Activated CD8-positive, alpha-beta memory T cell treated with anti-CD3 and anti-CD28 coated beads, Interleukin-2, amount 10 ng/mL, durations not matched to agents 7 days and 5 days (primary cell): ENCODE measurements at places on chromosomes 7 and 10.

- no peaks in the 10 kb centered on the region for H3K36me3 ChIP-seq
- peaks cover 3% of the 10 kb centered on the region for H3K27me3 ChIP-seq
- H3K4me3 ChIP-seq: peak overlapping the region; percentile 42
Observed at GRCh38 chr7:134932707-134933370, 53.5 kb upstream of the AGBL3 start.

- H3K4me1 ChIP-seq: peaks cover 41% of the 10 kb centered on the region
- H3K27ac ChIP-seq: peak overlapping the region; percentile 96
- H3K36me3 ChIP-seq: peaks cover 9% of the 10 kb centered on the region
- H3K27me3 ChIP-seq: no peaks in the 10 kb centered on the region
- H3K4me3 ChIP-seq: peak overlapping the region; percentile 31
- DNase-seq: no peak
Observed at GRCh38 chr7:111009526-111010040, 81.3 kb upstream of the LRRN3 start.

GRCh38 chr10:62380016-62380415, 5.8 kb downstream of the ZNF365 start:
- no peaks in the 10 kb centered on the region for H3K36me3 ChIP-seq
- DNase-seq: no peak
- H3K27ac ChIP-seq: no peak overlapping the region
- H3K4me3 ChIP-seq: no peak overlapping the region
- H3K27me3 ChIP-seq: peaks cover 60% of the 10 kb centered on the region
- peaks cover 15% of the 10 kb centered on the region for H3K4me1 ChIP-seq

- H3K27me3 ChIP-seq: no peaks in the 10 kb centered on the region
- H3K36me3 ChIP-seq: peaks cover 3% of the 10 kb centered on the region
- H3K4me1 ChIP-seq: peaks cover 19% of the 10 kb centered on the region
- no peak overlapping the region for H3K27ac ChIP-seq
- no peak for DNase-seq
Observed at GRCh38 chr10:24707445-24707844, 16.2 kb downstream of the ARHGAP21 start.

GRCh38 chr7:124351950-124352349, 319.1 kb upstream of the TMEM229A start:
- H3K36me3 ChIP-seq: no peaks in the 10 kb centered on the region
- DNase-seq: no peak
- H3K27ac ChIP-seq: no peak overlapping the region
- no peaks in the 10 kb centered on the region for H3K27me3 ChIP-seq
- H3K4me3 ChIP-seq: no peak overlapping the region

- no peaks in the 10 kb centered on the region for H3K4me1 ChIP-seq
- peaks cover 2% of the 10 kb centered on the region for H3K27me3 ChIP-seq
- DNase-seq: no peak
Observed at GRCh38 chr7:144936314-144936713, 100.5 kb upstream of the TPK1 start.

- DNase-seq: no peak
- peaks cover 5% of the 10 kb centered on the region for H3K4me1 ChIP-seq
- H3K36me3 ChIP-seq: no peaks in the 10 kb centered on the region
Observed at GRCh38 chr7:148264933-148265557, 325.5 kb upstream of the C7orf33 start.

DNA sequence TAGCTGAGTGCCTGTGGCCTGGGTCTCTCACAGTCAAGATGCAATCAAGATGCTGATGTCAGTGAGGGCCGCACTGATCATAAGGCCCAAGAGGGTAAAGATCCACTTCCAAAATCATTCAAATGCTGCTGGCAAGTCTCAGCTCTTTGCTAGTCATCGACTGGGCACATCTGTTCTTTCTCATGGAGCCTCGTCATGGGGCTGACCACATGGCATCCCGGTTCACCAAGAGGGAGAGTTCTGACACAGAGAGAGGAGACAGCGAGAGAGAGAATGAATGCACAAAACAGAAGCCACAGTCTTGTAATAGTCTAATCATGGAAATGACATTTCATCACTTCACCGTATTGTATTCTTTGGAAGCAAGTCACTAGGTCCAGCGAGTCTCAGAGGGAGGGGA, 1067.5 kb upstream of the C7orf33 start:
- no peak overlapping the region for H3K27ac ChIP-seq
- no peaks in the 10 kb centered on the region for H3K36me3 ChIP-seq
- H3K4me3 ChIP-seq: no peak overlapping the region
- no peak for DNase-seq

DNA sequence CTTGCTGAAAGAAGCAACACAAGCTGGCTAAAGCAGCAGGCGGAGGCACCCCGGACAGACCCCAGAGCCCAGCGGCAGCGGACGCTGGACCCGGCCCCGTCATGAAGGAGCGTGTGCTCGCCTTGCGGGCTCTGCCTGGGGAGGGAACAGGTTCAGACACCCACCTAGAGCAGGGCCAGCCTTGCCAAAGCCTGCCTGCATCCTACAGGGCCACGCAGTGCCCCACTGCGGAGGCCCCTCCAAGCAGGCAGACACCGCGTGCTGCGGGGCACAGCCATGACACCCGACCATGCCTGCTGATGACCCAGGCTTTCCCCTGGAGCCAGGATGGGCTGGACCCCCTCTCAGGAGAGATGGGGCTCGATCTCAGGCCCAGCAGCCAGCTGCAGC, 91.7 kb downstream of the MAD1L1 start:
- H3K27ac ChIP-seq: no peak overlapping the region
- H3K36me3 ChIP-seq: no peaks in the 10 kb centered on the region
- H3K4me3 ChIP-seq: no peak overlapping the region
- H3K4me1 ChIP-seq: peaks cover 9% of the 10 kb centered on the region
- H3K27me3 ChIP-seq: no peaks in the 10 kb centered on the region

DNA sequence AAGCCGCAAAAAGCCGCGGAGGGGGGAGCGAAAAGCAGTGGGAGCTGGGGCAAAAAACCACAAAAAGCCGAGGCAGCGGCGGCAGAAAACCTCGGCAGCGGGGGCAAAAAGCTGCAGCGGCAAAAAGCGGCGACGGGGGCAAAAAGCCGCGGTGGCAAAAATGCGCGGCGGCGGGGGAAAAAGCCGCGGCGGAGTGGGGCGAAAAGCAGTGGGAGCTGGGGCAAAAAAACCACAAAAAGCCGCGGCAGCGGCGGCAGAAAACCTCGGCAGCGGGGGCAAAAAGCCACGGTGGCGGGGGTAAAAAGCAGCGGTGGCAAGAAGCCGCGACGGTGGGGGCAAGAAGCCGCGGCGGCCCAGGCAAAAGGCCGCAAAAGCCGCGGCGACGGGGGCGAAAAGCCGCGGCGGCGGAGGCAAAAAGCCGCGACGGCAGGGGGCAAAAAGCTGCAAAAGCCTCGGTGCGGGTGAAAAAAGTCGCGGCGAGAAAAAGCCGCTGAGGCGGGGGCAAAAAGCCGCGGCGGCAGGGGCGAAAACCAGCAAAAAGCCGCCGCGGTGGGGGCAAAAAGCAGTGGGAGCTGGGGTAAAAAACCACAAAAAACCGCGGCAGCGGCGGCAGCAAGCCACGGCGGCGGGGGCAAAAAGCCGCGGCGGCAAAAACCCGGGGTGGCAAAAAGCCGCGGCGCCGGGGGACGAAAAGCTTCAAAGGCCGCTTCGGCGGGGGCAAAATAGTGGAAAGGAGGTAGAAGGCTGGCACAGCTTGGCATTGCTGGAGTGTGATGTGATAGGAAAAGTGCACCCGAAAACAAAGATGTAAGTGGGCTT, 135.9 kb downstream of the ZNF92 start:
- DNase-seq: no peak
- peaks cover 27% of the 10 kb centered on the region for H3K27me3 ChIP-seq
- H3K36me3 ChIP-seq: peaks cover 5% of the 10 kb centered on the region
- peaks cover 5% of the 10 kb centered on the region for H3K4me1 ChIP-seq
- peak overlapping the region; percentile 61 for H3K4me3 ChIP-seq

GRCh38 chr7:97005183-97006054, at the start of gene DLX6:
TSS of gene DLX6 (plus strand) at chr7:97005553. CDS start at chr7:97005978, 425 bp downstream.
- H3K36me3 ChIP-seq: peaks cover 6% of the 10 kb centered on the region
- DNase-seq: peak; percentile 45
- H3K27ac ChIP-seq: no peak within 1 kb of the TSS
- peak within 1 kb of the TSS; percentile 50 for H3K4me3 ChIP-seq

DNA sequence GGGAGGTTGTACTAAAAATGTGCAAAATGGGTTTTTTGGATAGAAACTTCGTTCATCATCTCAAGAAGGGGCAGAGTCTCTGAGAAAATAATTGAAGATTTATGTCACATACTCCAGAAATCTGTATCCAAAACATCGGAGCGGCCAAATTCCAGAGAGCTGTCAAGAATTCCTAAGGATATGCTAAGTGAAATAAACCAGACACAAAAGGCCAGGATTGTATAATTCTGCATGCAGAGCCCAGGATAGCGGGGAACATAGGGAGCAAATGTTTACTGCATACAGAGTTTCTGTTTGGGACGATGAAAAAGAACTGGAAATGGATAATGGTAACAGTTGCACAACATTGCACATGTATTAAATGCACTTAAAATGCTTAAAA, 224.2 kb upstream of the AUTS2 start:
- H3K4me1 ChIP-seq: no peaks in the 10 kb centered on the region
- no peak for DNase-seq
- no peak overlapping the region for H3K27ac ChIP-seq

- no peaks in the 10 kb centered on the region for H3K27me3 ChIP-seq
- peak overlapping the region; percentile 94 for H3K27ac ChIP-seq
- H3K4me1 ChIP-seq: peaks cover 31% of the 10 kb centered on the region
- peaks cover 20% of the 10 kb centered on the region for H3K36me3 ChIP-seq
- H3K4me3 ChIP-seq: peak overlapping the region; percentile 95
Observed at GRCh38 chr10:78028438-78029268, 662 bp downstream of the POLR3A start.

DNA sequence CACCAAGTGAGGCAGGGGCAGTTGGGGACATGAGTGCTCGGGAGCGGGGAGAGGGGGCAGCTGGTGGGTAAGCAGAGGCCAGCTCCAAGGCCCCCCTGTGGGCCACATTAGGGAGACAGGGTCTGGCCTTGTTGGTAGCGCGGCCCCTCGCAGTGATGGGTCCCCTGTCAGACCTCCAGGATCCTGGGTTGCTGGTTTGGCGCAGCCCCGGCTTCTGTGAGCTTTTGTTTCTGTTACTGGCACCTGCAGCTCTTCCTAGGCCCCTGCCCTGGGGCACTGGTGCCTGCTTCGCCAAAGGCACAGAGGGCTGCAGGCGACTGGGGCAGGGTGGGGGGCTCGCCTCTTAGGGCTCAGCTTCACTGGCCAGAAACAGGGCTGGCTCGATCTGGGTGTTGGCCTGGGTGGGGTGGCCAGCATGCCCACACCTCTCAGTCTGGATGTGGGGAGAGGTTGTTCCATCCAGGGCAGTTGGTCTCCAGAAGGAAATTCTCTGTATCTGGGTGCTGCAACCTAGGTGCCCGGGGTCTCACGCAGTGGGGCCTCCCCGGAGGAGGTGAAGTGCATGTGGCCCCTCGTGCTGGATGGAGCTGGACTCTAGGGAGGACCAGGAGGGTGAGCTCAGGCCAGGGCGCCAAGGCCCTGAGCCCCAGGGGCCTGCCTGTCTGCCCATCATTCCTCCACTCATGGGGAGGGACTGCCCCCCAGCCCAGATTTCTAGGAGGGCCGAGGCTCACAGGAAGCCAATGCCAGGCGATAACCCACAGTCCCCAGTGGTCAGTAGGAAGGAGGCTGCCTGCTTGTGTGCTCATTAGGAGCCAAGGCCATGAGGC, 138.6 kb downstream of the LHPP start:
- no peak overlapping the region for H3K27ac ChIP-seq
- DNase-seq: no peak
- no peaks in the 10 kb centered on the region for H3K4me1 ChIP-seq
- no peak overlapping the region for H3K4me3 ChIP-seq
- no peaks in the 10 kb centered on the region for H3K27me3 ChIP-seq

- H3K27ac ChIP-seq: no peak overlapping the region
- no peak for DNase-seq
- peaks cover 16% of the 10 kb centered on the region for H3K27me3 ChIP-seq
- H3K4me3 ChIP-seq: no peak overlapping the region
- no peaks in the 10 kb centered on the region for H3K4me1 ChIP-seq
- no peaks in the 10 kb centered on the region for H3K36me3 ChIP-seq
Observed at GRCh38 chr10:78460204-78460603, 426.5 kb downstream of the RPS24 start.

GRCh38 chr10:131199646-131200045, 111.9 kb downstream of the TCERG1L start:
- no peaks in the 10 kb centered on the region for H3K4me1 ChIP-seq
- no peak overlapping the region for H3K4me3 ChIP-seq
- H3K36me3 ChIP-seq: no peaks in the 10 kb centered on the region
- H3K27me3 ChIP-seq: no peaks in the 10 kb centered on the region
- no peak overlapping the region for H3K27ac ChIP-seq

GRCh38 chr7:73717991-73718405, 1.5 kb downstream of the STX1A start:
- H3K36me3 ChIP-seq: peaks cover 2% of the 10 kb centered on the region
- DNase-seq: peak; percentile 91
- H3K27ac ChIP-seq: peak overlapping the region; percentile 66
- H3K4me3 ChIP-seq: peak overlapping the region; percentile 68
- peaks cover 34% of the 10 kb centered on the region for H3K4me1 ChIP-seq

DNA sequence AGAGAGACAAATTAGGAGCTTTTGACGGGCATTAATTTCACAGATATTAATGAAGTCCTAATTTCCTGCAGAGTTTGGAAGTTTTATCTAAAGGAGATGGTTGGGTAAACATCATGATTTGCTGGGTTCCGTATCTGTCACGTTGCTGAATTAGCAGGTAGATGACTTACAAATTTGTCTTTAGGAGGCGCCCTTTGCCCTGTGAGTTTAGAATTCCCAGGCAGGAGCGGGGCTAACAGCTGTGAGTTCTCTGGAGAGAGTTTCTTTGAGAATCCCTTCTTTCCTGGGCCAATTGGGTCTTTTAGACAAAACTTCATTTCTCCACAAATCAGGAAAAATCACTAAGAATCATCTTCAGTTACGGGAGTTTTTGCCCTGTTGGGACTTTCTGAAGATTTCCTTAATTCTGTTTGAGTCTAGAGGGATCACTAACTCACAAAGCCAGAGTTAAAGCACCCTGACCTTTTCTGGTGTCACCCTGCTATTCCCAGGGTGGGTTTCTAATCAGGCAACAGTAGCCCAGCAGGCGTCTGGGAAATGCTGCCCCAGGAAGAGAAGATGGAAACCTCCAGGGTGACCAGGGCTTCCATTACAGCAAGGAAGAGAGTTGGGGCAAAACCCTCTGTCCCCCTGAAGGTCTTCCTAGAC, 63.7 kb downstream of the PRKCQ start:
- no peak for DNase-seq
- no peak overlapping the region for H3K27ac ChIP-seq
- peaks cover 81% of the 10 kb centered on the region for H3K4me1 ChIP-seq
- no peak overlapping the region for H3K4me3 ChIP-seq

GRCh38 chr7:78472519-78472918, 673.9 kb downstream of the PHTF2 start:
- DNase-seq: no peak
- no peak overlapping the region for H3K27ac ChIP-seq
- no peak overlapping the region for H3K4me3 ChIP-seq
- no peaks in the 10 kb centered on the region for H3K4me1 ChIP-seq
- H3K27me3 ChIP-seq: no peaks in the 10 kb centered on the region

- H3K27ac ChIP-seq: no peak overlapping the region
- H3K4me1 ChIP-seq: no peaks in the 10 kb centered on the region
- H3K4me3 ChIP-seq: no peak overlapping the region
- DNase-seq: peak; percentile 33
- no peaks in the 10 kb centered on the region for H3K36me3 ChIP-seq
Observed at GRCh38 chr7:36010656-36011587, 142.1 kb upstream of the EEPD1 start.
